Left ventricle myocardium superior (tissue), 1 donor: ENCODE measurements at places on chromosomes 7 and 10. TPM values are rescaled to one million over a fixed set of nuclear protein-coding genes. Genes with fewer than 3 reads are reported as not detected.

The CALML5 gene
- not detected for total RNA-seq

The SPDYE2B gene
- not detected for total RNA-seq

DNA sequence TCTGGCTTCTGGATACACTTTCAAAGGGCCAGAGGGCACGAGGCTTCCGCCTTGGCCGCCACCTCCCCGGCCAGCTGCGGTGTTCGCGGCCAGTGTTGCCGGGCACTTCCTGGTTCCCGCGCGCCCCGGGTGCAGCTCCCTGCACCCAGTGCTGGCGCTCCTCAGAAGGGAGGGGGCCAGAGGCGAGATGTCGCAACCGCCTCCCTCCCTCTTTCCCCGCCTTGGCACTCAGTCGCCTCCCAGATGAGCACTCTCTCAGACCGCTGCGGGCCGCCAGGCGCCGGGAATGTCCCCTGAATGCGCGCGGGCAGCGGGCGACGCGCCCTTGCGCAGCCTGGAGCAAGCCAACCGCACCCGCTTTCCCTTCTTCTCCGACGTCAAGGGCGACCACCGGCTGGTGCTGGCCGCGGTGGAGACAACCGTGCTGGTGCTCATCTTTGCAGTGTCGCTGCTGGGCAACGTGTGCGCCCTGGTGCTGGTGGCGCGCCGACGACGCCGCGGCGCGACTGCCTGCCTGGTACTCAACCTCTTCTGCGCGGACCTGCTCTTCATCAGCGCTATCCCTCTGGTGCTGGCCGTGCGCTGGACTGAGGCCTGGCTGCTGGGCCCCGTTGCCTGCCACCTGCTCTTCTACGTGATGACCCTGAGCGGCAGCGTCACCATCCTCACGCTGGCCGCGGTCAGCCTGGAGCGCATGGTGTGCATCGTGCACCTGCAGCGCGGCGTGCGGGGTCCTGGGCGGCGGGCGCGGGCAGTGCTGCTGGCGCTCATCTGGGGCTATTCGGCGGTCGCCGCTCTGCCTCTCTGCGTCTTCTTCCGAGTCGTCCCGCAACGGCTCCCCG, at the start of gene FFAR4:
FFAR4 (plus strand) TSS at position 231 of the 842 bp plus-strand sequence; CDS start at position 287, 56 bp downstream.
- peak; percentile 64 for DNase-seq

- no peak for DNase-seq
Observed at GRCh38 chr7:2824678-2825461, 19.2 kb downstream of the GNA12 start.

DNA sequence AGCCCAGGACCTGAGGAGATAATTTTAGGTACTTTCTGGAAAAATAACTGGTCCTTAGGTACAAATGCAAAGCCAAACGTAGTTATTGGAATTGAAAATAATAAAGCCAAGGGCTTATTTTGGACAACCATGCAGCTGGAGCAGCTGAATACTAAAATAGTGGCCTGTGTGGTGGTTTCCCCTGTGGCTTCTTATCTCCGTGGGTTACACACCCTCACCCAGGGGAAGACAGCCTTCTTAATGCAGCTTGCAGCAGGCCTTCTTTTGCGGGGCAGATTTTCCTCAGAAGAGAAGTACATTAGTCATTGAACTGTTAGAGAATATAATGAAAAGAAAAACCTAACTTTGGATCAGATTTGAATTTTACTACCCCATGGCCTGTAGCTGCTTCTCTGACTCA, 133.5 kb downstream of the ST7 start:
- no peak for DNase-seq

DNA sequence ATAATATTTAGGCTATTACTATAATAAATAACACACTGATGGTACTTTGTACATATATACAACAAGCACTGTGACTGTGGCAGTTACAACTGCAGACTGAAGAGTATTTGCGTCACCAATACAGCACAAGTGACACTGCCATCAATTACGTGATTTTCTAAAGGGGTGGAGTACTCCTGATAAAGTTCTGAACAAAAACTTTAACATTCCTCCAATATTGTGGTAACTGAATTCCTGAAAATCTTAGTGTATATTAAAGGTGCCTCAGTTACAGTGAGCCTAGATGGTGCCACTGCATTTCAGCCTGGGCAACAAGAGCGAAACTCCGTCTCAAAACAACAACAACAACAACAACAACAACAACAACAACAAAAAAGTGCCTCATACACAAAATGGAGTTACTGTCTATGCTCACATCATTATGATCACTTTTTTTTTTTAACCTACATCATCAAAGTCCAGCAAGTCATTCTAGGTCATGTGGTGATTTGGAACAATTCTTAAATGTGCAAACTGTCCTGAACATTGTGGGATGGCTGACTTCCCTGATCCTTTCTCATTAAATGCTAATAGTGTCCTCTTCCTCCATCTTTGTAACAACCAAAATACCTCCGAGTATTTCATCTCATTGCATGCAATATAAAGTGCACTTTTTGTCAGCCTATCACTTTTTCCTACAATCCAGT, 15.1 kb downstream of the BRAF start:
- no peak for DNase-seq

GRCh38 chr7:133795068-133795665, 332.0 kb upstream of the LRGUK start:
- no peak for DNase-seq
